ENCODE measurements at places on chromosomes 3 and 15.

DNA sequence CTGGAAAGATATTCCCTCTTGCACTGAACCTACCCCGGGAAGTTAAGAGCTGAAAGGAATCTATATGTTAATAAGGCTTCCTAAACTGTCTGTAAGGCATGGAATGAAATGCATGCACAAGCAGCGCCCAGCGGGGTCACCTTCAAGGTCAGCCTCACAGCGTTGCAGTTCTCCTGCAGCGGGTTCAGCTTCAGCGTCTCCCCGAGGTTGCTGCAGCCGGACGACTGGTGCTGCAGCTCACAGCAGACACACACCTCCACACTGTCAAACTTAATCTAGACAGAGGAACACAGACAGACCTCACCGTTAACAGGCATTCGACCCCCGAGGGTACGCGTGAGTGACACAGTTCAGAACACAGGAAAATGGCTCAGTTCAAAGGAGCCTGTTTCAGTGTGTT lies 73.3 kb downstream of the NSMCE3 start:
- no peak for DNase-seq

DNA sequence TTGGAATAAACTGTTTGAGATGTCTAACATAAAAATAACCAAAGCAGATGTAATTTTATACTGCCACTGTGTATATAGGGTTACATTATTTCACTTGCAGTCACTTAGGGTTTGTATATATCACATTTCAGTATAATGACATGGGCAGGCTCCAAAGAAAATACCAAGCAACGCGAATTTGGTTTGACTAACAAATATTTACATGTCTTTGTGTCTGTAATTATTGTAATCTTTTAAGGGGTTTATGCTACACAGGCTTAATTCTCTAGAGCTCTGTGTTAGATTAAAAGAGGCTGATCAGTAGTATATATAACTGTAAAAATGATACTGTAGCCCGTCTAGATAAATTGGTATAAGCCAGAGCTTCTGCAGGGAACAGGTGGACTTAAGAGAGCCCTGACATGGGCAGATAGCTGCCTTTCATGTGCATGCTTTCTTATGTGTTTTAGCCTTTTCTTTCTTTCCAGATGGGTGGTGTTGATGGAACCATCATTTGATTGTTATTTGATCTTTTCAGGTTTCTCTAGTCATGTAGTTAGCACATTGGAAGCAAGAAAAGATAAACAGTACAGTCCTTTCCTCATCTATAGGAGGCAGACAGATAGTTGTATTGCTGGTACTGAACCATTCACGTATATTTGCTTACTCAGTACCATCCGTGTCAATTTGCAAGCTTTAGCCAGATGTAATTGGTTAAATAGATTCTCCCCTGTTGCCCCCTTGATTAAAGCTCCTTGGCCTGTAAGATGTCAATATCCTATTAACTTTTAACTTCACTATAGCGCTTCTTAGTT lies 86.1 kb downstream of the GALK2 start:
- no peak for DNase-seq

- no peak for DNase-seq
Observed at GRCh38 chr3:52228266-52228665, 2.8 kb upstream of the TLR9 start.

GRCh38 chr3:198113206-198114053 lies 153.4 kb downstream of the LMLN start:
- DNase-seq: no peak

DNA sequence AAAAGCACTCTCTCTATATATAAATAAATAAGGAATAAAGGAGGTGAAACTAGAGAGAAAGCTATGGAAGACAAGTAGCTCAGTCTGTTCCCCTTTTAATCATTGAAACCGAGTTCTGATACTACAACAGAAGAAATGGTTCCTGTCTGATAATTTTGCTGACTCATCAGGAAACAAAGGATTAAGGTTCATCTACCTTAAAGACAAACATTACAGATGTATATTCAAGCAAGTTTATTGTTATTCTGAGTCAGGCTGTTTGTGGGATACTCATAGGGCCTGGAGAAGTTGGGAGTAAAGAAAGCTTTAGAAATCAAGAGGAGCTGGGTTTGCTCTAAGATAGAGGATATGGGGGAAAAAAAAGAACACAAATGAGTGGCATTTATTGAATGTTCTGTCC lies 566.0 kb downstream of the ROBO2 start:
- DNase-seq: no peak

- DNase-seq: no peak
Observed at GRCh38 chr3:191136347-191136746, 62.7 kb upstream of the OSTN start.

- DNase-seq: no peak
Observed at GRCh38 chr3:29697989-29698388, 417.1 kb downstream of the RBMS3 start.
